NCI-H2081 (cell line): ENCODE measurements at places on chromosomes 3 and 15.

- DNase-seq: no peak
Observed at GRCh38 chr3:121739902-121740301, 9.6 kb downstream of the GOLGB1 start.

GRCh38 chr3:60650171-60650570, 601.1 kb downstream of the FHIT start:
- DNase-seq: no peak

- DNase-seq: no peak
Observed at GRCh38 chr3:128805772-128806171, 73.6 kb upstream of the ACAD9 start.

- DNase-seq: no peak
Observed at GRCh38 chr3:172279974-172280373, 168.3 kb downstream of the GHSR start.

DNA sequence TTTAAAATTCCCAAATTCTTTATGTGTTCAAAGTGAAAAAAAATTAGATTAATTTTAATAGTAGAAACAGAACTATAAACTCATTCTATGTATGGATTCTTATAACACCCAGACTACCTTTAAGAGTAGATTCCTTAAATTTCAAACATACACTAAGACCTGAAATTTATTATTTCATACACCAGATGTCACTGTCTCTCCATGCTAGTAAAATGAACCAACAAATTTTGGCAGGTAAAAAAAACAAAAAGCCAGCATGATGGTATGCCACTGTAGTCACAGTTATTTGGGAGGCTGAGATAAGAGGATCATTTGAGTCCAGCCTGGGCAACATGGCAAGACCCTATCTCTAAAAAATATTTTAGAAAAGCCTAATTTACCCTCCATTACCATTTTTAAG, 461.3 kb upstream of the NAALADL2 start:
- DNase-seq: peak; percentile 72

GRCh38 chr3:44132061-44132460, 109.6 kb upstream of the TOPAZ1 start:
- DNase-seq: no peak

DNA sequence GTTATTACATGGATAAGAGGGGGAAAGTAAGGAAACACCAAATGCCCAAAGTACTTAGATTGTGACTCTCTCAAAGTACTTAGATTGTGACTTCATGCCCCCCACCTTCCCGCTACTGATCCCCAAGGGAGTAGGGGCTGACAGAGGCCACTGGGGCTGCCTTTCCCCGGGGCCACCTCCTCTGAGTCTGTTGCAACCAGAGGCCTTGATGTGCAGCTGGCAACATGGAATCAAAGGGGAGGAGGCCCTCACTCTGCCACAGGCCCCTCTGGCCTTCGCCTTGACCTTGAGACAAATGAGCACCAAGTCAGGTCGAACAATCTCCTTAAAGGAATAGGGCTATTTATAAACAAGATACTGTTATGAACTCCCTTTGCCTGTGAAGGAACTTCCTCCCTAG, 62.5 kb downstream of the LRTM1 start:
- DNase-seq: no peak

DNA sequence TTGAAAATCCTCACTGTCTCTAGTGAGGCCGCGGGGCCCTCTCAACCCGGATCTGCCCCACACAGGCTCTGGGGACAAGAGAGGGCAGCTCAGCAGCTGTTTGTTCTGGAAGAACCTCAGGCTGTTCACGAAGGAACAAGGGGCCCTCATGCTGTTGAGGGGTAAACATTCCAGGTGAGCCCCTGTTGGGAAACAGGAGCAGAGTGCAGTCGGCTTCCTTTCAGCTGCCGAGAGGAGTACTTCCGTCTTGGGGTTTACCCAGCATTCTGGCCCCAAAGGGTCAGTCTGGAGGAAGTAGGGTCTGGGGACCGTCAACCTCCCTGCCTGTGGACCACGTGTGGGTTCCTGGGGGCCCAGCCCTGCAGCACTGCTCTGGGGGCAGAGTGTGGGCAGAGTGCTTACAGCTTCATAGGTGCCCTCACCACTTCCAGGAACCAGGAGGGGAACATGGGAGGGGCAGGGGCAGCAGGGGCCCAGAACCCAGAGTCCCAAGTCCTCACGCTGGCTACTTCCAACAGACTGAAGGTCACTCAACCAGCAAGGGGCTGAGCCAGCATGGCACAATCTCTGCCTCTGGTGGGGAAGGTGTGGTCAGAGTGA, 49.2 kb upstream of the CTSH start:
- no peak for DNase-seq

DNA sequence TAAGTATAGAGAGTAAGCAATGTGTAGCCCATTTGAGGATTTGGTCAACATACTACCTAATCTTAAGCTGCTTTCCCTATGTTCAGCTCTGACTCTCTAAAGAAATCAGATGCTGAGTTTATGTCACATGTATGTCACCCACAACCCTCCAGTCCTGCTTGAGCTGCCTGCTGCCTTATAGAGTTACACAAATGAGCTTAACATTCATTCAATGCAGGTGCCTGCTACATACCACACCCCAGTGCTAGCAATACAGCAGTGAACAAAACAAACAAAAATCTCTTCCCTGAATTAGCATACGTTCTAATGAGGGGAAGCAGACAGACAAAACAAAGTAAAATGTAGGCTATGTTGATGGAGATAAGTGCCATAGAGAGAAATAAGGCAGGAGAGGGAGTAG, 93.0 kb downstream of the HHLA2 start:
- DNase-seq: peak; percentile 35

- peak; percentile 15 for DNase-seq
Observed at GRCh38 chr3:175146258-175146657, 287.1 kb downstream of the NAALADL2 start.

GRCh38 chr3:183254487-183255347, 1.7 kb downstream of the B3GNT5 start:
- peak; percentile 57 for DNase-seq

DNA sequence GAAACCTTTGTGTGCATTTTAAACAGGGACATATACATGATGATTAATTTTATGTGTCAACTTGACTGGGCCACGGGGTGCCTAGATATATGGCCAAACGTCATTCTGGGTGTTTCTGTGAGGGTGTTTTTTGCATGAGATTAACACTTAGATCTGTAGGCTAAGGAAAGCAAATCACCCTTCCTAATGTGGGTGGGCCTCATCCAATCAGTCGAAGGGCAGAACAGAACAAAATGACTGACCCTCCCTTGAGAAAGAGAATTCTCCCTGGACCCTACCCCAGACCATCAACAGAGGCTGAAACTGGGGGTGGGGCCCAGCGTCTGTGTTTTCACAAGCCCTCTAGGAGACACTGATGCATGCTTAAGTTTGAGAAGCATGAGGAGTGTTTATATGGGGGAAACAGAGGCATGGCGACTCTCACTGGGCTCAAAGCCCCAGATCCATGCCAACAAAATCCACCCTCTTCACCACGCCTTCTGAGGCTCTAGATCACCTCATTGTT, 56.2 kb downstream of the ITGA11 start:
- DNase-seq: no peak

DNA sequence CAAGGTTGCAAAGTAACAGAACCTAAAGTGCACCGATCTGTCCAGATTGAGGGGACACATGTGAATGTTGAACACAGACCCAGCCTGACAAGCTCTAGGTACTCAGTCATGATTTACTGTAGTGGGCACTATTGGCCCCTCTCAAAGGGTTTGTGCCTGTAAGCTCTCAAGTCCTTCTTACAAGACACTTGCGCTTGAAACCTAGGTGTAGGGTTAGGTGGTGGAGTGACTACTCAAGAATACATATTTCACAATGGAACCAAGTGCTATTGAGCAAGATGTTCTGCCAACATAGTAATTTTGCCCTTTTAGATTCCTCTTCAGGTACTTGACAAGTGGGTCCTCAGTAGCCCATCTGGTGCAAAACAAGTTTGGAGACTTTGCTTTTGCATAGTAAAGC, 169.9 kb downstream of the AKAP13 start:
- no peak for DNase-seq

- DNase-seq: no peak
Observed at GRCh38 chr3:43248185-43248583, 38.2 kb upstream of the SNRK start.

GRCh38 chr3:27723001-27723445, 900 bp upstream of the EOMES start:
- DNase-seq: no peak

- no peak for DNase-seq
Observed at GRCh38 chr3:141092663-141093062, 41.5 kb downstream of the SPSB4 start.

DNA sequence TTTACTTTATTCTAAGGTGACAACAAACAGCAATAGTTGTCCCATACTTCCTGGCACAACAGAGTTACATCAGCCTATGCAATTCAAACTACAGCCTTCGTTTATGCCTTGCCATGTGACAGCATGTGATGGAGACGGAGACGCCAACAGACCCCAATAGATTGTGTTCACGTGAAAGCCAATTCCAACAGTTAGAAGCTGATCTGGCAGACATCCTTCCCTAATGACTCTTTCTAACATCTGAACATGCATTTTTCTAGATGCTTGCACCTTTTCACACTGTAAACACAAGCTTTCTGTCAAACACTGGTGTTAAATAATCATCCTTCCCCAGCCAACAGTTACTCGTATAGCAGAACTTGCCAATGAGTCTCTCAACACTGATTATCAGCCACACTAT, 694.4 kb upstream of the ALCAM start:
- no peak for DNase-seq

- DNase-seq: no peak
Observed at GRCh38 chr15:68298882-68299381, 21.4 kb downstream of the FEM1B start.

DNA sequence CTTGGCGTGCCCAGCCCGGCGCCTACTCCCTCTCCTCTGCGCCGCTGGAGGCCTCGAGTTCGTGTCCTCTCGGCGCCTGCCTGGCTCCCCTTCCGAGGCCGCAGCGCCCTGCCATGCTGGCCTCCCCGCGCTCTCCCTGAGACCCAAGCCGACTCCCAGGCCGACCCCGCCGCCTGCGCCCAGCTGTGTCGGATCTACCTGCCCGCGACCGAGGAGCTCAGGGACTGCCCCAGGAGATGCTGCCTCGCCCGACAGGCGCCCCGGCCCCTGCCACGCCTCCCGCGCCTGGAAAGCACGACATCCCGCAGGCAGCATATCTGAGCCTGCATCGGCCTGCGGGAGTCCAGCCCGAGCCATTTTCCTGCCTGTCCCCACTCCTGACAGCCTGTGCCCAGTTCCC, 16.1 kb downstream of the PAQR9 start:
- DNase-seq: no peak

GRCh38 chr3:10319804-10320203, 1.1 kb downstream of the SEC13 start:
- no peak for DNase-seq

DNA sequence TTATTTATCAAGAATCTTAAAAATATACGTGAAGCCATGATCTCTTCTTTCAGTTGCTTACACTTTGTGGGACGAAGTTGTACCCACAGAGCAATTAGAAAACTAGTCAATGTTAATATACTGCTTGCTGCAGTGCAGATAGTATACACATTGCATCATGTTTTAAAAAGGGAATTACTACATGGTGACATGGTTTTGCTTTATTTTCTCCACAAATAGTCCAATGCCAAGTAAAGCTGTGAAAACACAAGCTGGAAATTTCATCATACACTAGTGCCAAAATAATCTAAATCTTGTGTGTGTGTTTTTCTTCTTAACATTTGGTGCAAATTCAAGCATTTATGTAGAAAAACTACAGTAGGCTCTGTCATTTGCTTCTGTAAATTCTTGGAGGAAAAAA, 233.0 kb downstream of the EPHA3 start:
- no peak for DNase-seq

GRCh38 chr15:52308446-52309153, 13.0 kb upstream of the MYO5C start:
- DNase-seq: no peak

DNA sequence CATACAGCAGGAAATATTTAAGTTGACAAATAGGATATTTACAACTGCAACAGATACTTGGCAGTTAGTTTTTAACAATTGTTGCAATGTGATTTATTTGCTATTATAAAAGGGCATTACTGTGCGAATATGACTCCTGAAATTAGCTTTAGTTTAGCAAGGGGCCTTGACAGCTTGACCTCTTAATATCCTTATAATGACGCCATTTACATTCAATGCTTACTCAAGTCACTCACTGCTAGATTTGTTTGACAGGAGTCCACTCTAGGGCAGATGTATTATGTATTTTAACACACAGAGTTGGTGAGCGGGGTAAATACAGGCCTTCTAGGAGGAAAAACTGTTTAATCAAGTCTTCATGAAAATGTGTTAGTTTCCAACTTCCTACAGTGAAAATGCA, 58.1 kb upstream of the C15orf61 start:
- no peak for DNase-seq

GRCh38 chr3:31946484-31947081, 34.5 kb downstream of the OSBPL10 start:
- no peak for DNase-seq

- DNase-seq: no peak
Observed at GRCh38 chr3:48716508-48716981, 476 bp downstream of the IP6K2 start.

DNA sequence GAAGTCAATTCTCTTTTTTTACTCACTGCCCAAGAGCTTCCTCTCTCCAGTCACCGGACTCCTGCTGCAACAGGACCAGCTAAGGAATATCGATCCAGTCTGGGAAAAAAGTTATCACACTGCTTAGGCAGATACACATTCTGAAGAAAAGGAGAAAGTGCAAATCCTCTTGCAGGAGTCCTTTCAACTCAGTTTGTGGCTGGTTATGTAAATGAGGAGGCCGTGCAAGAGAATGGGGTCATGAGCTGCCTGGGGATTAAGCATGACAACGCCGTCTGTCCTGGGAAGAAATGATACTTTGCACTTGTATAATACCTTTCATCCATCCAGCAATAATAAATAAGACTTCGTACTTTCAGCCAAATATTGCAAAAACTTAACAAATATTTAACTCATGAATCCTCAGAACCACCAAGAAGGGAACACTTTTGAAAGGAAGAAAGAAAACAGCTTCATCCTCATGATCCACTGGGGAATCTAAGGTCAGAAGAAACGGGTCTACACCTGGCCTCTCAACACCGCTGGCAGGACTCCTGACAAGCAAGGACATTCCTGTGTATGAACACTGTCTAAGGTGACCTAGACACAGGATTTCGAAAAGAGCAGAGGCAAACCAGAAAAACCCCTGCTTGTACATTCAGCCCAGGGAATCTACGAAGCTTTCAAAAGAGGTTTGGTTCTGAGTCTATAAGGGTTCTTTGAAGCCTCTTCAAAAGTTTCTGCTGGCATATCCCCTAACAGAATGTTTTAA, 13.1 kb upstream of the WWTR1 start:
- no peak for DNase-seq

DNA sequence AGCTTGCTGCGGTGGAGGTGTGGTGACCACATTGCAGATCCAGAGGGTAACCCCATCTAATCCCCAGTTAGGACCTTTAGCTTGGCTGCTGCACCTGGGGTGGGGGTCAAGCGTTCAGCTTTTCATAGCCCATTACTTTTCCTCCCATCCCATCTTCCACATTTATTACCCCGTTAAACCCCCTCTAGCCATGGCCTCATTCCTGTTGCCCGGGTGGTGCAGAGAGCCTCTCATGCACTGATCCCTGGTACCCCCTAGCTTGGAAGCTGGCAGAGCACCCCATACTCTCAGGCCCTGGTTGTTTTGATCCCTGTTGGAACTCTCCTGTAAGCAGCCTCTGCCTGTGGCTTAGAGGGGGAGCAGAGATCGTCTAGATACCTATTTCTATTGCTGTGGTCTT, 20.8 kb downstream of the CDAN1 start:
- DNase-seq: no peak

GRCh38 chr3:140219923-140220452, 285.0 kb downstream of the CLSTN2 start:
- DNase-seq: no peak
